ENCODE measurements at places on chromosomes 13 and 19.

DNA sequence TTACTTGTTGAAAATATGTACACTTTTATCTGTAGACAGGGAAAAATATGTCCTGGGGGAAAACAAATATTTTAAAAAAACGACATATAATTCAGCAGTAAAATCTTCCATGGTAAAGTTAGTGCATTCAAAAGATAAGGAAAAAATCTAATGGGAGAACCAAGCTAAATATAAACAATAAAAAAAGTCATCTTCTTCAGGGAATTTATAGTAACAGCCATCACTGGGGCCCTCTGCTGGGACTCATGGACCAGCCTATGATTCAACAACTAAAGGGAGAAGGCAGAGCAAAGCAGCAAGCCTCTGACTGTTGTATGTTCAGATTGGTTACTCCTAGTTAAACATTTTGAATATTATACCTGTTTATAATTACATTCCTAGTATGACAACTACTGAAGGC lies 93.0 kb downstream of the ITGBL1 start:
- DNase-seq: no peak

DNA sequence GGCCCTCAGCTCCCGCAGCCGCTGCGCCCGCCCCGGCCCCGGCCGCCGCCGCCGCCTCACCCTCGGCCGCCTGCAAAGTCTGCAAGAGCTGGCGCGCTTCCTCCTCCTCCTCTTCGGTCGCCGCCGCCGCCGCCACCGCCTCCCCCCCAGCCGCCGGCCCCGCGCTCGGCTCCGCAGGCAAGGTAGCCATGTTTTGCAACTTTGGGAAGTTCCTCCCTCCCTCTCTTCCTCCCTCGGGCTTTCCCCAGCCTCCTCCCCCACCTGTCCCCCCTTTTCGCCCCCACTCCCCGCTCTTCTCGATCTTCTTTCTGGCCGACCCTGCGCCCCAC lies 433 bp downstream of the SIX5 start:
- no peak for DNase-seq

- DNase-seq: no peak
These were observed 150.6 kb downstream of the KCTD12 start for GRCh38 chr13:76735641-76736040.

GRCh38 chr13:32917504-32917903 lies 98.7 kb upstream of the KL start:
- DNase-seq: no peak

DNA sequence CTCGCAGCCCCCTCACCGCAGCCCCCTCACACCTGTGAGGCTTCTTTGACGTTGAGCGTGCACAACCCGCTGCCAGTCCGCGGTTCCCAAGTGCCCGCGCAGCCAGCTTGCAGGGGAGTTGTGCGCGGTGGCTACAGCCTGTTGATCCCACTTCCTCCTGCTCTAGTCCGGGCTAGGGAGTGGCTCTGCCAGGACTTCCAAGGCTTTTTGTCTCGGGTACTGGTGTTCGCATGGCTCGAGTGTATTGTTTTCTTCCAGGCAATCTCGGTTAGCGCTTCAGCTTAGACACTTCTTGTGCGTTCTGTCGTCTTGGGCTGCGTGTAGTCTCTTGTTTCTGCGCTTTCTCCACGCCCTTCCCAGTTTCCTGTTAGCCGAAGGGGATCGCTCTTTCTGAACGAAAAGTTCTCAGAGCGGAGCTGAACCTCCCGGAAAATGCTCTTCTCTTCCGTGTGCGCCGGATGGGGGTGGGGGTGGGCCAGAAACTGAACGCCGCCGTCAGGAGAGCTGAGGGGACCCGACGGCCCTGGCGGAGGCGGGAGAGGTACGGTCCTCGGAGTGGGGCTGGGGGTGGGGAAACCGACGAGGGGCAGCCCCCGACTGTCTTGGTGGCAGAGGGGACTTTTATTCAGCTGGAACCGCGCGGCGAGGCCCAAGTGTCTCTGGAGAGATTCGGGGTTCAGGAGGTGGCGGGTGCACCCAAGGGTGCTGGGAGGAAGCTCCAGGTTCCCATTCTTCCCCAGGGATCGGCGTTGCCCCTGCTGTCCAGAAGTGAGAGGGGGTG lies 697 bp upstream of the DGKH start:
- peak; percentile 20 for DNase-seq

GRCh38 chr19:45189971-45190370 lies 11.4 kb downstream of the BLOC1S3 start:
- no peak for DNase-seq

GRCh38 chr13:58655086-58655485 lies 1023.5 kb downstream of the PCDH17 start:
- DNase-seq: no peak

DNA sequence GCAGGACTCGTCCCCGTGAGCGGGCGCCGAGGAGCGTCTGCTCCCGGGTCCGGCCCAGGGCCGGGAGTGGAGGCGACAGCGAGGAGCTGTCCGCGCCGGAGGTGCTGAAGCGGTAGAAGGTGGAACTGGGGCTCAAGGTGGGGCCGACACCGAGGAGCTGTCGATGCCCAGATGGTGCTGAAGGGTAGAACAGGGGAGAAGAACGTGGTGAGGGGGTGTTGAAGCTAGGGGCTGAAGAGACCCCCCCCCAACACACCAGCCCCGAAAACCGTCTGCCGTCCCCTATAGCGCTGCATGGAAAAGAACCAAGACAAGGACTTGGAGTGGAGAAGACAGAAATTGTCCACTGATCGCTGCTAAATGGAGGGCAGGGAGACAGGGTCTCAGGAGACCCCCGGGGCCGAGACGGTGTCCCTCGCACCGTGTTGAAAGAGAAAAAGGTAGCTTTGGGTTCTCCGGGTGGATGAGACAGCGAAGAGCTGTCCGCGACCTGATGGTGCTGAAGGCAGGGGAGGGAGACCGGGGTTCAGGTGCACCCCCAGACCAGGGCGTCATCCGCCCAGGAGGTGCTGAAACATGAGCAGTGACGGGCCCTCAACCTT lies 7.1 kb upstream of the PDE4C start:
- DNase-seq: peak; percentile 48

DNA sequence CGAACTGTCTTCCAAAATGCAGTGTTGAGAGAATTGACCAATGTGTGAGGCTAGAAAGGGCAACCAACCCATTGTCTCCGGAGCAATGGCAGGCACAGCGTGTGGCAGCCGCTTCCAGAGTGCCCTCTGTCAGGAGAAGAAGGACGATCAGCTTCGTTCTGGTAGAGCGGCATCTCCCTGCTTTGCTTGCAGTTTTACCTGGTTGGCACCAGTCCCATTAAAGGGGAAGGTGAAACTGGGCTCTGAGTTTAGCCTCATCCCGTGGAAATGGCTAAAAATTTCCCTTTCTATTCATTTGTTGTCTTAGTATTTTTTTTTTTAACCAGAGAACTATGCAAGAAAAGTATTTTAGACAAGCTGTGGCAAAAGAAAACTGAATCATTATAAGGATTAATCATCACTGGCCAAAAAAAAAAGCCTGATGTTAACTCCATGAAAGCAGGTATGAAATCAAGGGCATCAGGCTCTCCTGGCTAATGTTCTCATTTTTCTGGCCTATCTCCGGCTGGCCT lies 81.5 kb upstream of the SLC7A1 start:
- DNase-seq: no peak

GRCh38 chr13:107461751-107462150 lies 753.6 kb downstream of the LIG4 start:
- peak; percentile 65 for DNase-seq

- no peak for DNase-seq
These were observed 2.5 kb downstream of the LCP1 start for GRCh38 chr13:46179491-46179908.

DNA sequence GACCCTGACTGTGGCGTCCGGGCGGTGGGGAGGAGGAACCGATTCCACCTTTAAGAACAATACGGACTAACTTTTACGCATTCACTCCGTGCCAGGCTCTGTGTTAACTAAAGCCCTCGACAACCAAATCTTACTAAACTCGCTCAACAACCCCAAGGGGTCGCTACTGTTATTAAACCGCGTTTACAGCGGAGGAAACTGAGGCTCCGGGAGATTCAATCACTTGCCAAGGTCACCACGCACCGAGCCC lies 1.2 kb downstream of the SAMD1 start:
- DNase-seq: no peak

DNA sequence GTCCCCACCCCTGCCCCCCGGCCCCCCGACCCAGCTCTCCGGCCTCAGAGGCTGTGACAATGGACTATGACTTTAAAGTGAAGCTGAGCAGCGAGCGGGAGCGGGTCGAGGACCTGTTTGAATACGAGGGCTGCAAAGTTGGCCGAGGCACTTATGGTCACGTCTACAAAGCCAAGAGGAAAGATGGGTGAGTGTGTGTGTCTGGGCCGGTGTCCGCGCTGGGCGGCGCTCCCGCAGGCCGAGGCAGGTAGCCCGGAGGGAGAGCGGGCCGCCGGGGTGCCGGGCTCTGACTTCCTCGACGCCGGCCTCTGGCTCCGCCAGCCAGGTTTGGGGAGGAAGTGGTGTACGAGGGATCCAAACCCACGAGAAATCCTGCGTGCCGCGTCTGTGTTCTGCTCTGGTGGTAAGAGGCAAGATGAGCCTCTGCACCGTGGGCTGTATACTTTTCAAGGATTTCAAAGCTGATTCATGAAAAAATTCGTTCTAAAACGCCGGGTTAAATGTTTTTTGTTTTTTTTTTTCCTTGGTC lies 718 bp downstream of the CDK8 start:
- DNase-seq: peak; percentile 11

DNA sequence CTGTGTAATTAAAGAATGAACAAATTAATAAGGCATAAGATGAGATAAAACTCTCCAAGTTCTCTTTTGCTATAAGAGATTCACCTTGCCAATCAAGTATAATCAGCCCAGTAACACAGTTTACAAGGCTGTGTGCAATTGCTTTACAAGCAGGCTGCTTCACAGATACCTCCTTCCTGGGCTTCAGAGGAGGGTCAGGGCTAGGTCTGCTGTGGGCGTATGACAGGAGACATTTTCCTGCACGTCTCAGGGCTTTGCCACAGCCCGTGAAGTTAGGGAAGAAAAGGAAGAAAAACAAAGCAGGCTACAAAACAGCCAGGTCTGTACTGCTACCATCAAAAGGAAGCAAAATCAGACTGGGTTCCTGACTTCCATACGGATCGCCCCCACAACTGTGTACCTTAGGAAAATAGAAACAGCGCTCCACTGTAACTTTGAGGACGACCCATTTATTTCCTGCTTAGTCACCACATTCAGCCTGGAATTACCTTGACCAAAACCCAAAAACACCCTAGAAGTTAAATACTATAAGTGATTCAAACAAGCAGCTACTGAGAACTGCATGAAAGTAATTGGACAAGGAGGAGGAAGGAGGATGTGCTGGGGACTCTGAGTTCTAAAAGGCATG lies 12.4 kb downstream of the EFNB2 start:
- no peak for DNase-seq

DNA sequence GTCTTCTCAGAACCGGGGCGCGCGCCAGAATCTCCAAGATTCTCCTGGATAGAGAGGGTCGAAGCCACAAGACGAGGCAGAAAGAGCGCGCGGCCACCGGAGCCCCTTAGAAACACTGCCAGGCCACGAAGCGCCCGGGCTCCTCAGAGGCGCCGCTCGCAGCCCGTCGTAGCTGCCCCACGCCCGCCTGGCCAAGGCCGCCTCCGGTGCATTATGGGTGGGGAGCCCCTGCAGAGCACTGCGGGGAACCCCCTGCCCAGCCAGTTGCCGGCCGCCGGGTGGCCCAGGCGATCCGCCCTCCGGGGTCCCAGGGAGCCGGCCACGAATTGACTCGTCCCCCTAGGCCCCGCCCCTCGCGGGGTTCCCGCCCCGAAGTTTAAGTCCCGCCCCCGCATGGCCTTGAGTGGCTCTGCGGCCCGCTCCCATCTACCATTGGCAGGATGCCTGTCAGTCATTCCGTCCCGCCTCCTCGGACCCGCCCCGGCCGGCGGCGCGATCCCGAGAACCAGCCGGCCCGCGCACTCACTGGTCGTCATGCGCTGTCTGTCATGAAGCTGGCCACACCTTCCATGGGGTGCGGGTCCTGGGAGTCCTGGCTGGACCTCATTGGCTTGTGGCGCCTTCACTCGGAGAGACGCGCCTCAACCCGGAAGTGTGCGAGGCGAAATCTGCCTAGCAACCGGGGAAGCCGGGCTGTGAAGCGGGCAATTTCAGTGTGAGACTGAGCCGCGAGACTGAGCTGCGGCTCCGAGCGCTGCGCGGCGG lies 20.2 kb upstream of the GATAD2A start:
- peak; percentile 98 for DNase-seq

Data from NCI-H460 (cell line).